Eye (tissue), 1 donor: ENCODE measurements at places on chromosomes 16 and 17.
A peak's percentile ranks its signal among the peaks of the same experiment; 100 is the strongest.

- no peak for DNase-seq
These were observed 31.0 kb upstream of the NGFR start for GRCh38 chr17:49464049-49464448.

- DNase-seq: no peak
These were observed 417.2 kb downstream of the HS3ST4 start for GRCh38 chr16:26108836-26109505.

GRCh38 chr16:89489040-89489897 is 1.1 kb downstream of the ANKRD11 start:
- peak; percentile 93 for DNase-seq

GRCh38 chr17:68564415-68565111 is 36.6 kb downstream of the FAM20A start:
- no peak for DNase-seq

DNA sequence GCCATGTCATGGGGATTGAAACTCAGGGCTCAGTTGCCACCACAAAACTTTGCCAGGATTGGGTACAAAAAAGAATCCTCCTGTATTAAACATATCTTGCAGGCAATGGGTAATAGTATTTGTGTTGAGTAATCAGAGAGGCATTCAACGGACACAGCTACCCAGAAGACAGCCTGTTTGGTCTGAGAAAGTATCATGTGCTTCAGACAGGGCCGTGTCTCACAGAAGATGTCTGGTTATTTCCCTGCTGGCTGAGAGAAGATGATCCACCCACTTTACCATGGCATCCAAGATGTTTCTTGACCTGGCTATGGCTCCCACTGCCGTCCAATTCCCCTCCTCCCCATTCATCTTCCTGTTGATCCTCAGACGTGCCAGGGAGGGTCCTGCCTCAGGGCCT is 304.3 kb upstream of the XYLT1 start:
- no peak for DNase-seq
